Left ventricle myocardium inferior (tissue), 1 donor: ENCODE measurements at places on chromosomes 2 and 18. TPM values are rescaled to one million over a fixed set of nuclear protein-coding genes. Genes with fewer than 3 reads are reported as not detected.

DNA sequence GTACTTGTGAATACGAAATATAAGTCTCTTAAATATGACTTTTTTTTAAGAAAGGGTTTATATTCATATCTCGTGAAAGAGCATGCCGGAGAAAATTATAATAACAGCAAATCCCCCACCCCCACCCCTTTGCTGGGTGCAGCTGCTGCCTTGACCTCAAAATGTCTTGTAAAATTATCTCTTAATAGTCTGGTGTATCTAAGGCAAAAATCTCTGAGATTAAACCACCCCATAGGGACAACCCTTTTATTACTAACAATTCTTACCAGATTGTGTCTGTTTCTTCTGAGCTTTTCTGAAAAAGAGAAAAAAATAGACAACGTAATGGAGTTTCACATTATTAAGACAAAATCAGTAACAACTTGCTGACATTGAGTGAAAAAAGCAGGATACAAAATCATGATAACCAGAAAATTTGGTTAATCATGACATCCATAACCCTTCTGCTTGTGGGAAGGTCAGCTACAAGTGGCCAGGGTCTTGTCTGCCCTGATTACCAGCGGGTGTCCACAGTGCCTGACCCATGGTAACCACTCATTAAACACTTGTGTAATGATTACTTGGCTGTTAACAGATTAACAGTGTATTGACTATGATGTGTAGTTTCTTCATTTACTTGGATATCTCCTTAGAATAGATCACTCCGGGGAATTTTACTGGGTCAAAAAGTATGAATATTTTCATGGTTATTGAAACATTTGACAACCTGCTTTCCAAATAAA is 1.5 kb downstream of the STRADB start:
- DNase-seq = no peak

GRCh38 chr2:168432565-168433186 is 23.4 kb upstream of the CERS6 start:
- no peak for DNase-seq

The RPRM gene
- total RNA-seq = not detected

The EFHD1 gene
- 29.7 TPM for total RNA-seq

The AGXT gene
- not detected for total RNA-seq

DNA sequence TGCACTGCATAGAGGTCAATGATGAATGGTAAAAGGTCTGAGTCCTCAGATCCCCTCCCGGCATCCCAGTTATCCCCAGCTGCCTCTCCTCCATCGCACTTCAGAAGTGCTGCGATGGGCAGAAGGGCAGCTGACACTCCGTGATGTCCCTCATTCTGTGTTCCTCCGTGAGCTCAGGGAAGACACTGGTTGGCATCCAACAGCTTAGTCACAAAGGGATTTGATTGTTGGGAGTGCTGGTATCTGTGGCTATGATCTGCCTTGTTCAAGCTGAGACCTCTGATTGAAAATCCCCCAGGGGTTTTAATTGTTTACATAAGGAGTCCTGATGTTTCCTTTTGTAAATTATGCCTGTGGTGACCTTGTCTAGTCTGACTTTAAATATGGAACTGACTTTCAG is 19.0 kb upstream of the SAG start:
- DNase-seq = no peak

The MAP3K19 gene
- total RNA-seq = not detected

The LYPD6 gene
- total RNA-seq = 0.08 TPM

The IGFBP2 gene
- 136 TPM for total RNA-seq

DNA sequence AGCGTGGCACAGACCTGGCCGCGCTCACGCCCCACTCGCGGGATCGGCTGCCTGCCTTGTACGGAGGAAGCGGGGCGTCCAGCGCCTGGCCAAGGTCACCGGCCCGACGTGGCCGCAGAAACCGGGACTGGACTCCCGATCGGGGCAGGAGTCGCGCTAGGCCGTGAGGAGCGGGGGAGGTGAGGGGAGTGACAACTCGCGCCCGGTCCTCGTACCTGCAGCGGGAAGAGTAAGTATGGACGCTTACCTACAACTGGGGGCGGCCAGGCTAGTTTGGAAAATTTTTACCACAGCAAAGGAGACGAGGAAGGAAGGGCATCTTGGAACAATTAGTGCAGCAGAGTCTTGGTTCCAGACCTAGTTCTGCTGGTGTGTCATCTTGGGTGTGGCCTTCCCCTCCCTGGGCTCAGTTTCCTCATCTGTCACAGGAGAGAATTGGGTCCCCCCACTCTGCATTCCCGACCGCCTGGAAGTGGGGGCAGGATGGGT is 693 bp downstream of the UBE2F start:
- peak; percentile 25 for DNase-seq

The TUBA4B gene
- not detected for total RNA-seq

DNA sequence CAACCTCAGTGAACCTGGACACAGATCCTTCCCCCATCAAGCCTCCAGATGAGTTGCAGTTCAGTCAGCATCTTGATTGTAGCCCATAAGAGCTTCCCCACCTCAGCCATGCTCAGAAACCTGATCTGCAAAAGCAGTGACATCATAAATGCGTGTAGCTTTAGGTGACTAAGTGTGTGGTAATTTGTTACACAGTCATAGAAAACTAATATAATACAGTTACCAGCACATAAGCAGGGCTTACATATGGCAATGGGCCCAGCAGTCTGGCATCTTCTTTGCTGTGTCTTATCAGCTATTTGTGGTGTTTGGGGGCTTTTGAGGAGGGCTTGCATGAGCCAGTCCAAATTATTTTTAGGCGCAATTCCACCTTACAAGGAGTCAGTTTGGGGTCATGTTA is 807.0 kb downstream of the SLC4A3 start:
- no peak for DNase-seq

GRCh38 chr2:14292964-14293363 is 339.6 kb upstream of the LRATD1 start:
- no peak for DNase-seq

DNA sequence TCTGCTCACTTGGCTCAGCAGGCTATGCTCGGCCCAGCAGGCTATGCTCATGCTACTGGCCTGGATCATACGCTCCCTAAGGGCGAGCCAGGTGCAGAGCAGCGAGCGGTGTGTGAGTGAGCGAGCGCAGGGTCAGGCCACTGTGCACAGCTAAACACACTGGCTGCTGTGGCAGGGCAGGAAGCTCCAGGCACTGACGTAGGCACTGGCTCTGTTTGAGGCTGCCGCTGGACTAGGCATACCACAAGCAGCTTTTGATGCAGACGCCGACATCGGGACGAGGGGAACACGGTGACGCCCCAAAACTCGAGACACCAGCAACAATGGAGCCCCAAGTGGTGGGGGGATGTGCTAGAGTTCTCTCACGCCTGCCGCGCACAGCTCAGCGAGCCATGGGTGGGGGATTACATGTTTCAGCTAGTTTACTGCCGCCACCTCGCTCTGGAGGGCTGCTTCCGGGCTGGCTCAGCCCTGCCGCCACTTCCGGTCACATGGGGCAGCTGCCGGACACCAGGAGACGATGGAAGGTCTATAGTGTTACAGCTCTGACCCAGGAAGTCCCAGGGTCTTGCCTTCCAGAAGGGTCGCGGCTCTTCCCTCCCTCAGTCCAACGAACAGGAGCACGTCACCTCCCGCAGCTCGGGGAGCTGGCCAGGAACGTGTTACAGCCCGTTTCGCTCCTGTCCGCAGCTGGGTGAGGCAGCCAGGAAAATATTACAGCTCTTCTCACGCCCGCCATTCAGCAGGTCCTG is 1176.9 kb upstream of the LRRTM1 start:
- peak; percentile 11 for DNase-seq

GRCh38 chr2:31227110-31227509 is 6.8 kb upstream of the EHD3 start:
- no peak for DNase-seq

The ALPP gene
- total RNA-seq = not detected

DNA sequence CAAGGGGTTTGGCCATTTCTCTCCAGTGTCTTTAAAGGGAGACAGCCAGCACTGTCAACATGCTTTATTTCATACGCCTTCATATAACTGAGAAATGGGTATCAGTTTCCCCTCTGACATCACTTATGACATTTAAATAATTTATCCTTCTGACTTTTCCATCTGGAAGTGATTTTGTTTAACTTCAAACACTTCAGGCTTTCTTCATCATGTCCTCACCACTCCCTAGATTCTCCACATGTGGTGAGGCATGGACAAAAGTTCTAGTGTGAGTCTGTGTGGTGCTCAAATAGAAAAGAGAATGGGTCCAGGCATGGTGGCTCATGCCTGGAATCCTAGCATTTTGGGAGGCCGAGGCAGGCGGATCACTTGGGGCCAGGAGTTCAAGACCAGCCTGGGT is 158.6 kb downstream of the TXNL1 start:
- no peak for DNase-seq

- DNase-seq = no peak
Observed at GRCh38 chr18:48393170-48393569, 16.0 kb downstream of the ZBTB7C start.

GRCh38 chr2:158172719-158173118 is 71.0 kb downstream of the UPP2 start:
- DNase-seq = no peak

GRCh38 chr2:854460-854859 is 96.2 kb upstream of the SNTG2 start:
- peak; percentile 34 for DNase-seq

GRCh38 chr2:221415789-221416188 is 156.3 kb downstream of the EPHA4 start:
- no peak for DNase-seq

- no peak for DNase-seq
Observed at GRCh38 chr2:81706856-81707255, 1402.3 kb upstream of the LRRTM1 start.

The EMX1 gene
- not detected for total RNA-seq

DNA sequence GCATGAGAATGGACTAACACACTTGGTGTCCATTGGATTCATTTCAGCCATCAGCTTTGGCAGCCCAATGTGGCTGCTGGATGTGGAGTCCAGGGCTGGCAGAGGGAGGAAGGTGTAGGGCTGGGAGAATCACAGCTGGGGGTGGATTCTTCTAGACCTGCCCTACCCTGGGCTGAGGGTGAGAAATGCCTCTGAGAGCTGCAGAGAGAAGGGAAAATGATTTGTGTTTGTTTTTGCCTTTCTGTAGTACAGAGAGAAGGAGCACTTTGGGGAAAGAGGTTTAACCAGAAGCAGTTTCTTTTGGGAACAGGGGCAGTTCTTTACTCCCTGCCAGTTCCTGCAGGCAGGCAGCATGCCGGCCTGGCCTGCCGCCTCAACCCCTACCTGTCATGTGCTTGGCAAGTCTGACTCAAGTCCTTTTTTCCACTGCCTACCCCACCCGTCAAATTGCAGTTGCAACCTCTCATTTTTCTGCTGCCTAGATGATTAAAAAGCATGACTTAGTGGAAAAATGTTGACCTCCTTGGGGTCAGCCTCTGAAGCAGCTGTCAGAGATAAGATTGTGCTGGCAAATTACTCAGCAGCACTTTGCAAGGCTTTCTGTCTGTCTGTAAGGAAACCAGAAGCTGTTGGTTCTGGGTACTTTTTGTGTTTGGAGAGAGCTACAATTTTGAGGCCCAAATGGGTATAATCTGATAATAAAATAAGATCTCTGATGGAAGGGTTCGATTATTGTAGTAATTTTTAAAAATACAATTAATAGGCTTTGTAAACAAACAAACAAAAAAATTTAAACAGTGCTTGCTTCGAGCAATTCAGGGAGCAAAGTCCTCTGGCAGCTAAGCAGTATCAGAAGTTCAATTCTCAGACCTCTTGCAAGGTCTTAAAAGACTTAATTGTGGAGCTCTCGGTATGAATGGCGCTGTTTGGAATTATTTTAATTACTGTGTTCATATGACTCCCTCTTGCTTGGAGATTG is 21.7 kb downstream of the LBH start:
- peak; percentile 58 for DNase-seq

GRCh38 chr18:25278394-25278793 is 73.6 kb downstream of the ZNF521 start:
- DNase-seq = no peak

The PREB gene
- total RNA-seq = 54.6 TPM

DNA sequence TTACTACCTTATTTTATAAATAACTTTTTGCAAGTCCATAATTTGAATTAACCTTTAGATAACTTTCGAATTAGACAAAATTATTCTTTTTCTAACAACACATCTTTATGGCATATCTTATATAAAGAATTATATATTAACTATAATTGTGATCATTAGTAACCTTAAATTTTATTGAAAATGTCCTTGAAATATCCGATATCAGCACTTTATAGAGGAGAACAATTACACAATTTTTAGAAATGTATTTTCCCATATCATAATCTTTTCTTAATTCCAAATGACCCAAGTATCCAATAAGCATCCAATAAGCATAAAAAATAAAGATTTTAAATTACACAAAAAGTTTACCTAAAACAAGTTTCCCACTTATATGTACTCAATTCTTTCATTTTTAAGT is 7.3 kb upstream of the GCC2 start:
- no peak for DNase-seq
